Stimulated activated CD8-positive, alpha-beta memory T cell treated with anti-CD3 and anti-CD28 coated beads, Interleukin-15, amount 100 ng/mL, for 24 hours (primary cell): ENCODE measurements at places on chromosomes 12 and 14.

- DNase-seq, result no peak
These were observed at the start of gene ARHGEF40 for GRCh38 chr14:21070083-21070609. Gene ARHGEF40 (plus strand): TSS chr14:21070304. CDS start chr14:21070397, 93 bp downstream.

DNA sequence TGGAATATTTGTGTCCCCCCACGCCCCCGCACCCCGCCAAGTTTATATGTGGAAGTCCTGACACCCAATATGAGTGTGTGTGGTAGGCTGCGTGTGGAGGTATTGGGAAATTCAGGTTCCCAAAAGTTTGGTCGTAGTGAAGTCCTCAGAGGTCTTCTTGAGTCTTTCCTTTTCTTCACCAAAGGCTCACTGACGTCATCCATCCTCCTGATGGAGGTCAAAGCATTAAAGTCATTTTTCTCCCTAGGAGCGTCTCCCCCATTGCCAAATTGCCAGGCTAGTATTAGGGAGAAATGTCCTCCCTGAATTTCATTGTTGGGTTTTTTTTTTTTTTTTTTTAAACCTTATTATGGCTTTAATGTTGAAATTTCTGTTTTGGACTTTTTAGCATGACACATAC, 113.7 kb downstream of the RGS6 start:
- no peak for DNase-seq

GRCh38 chr12:13090054-13090453, 13.4 kb downstream of the GSG1 start:
- no peak for DNase-seq

DNA sequence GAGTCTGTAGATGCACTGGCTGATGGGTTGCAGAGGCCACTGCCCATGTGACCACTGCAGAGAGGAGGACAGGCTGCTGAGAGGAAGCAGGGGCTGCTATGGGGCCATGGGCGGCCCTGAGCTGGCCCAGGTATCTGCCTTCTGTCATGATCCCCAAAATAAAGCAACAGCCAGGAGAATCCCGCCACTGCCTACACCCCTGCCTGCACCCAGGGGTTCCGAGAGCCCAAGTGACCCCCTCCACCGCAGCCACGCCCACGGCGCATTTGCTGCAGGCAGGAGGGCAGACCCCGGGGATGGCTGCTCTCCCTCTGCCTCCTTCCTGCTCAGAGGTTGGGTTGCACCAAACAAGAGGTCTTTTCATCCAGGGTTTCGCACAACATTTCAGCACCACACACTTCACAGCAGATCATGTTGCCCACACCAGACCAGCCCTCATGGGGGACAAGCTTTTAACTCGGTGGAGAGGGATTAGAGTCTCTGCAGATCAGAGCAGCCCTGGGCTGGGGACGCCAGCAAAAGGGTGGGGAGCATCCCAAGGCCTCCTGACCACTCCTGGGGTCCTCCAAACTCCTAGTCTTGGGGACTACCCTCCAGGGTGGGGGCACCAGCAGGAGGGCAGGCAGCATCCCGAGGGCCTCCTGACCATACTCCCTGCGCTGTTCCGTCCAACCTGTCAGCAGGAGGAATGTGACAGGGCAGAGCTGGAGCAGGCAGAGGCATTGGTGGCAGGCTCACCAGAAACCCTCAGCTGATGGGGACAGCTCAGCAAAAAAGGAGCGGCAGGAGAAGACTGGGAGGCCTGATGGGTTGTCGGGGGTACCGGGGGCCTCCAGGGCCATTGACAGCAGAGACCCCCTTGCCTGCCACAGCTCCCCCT, 14.1 kb downstream of the CCDC85C start:
- DNase-seq, result no peak

GRCh38 chr12:93645702-93646101, 31.5 kb upstream of the CRADD start:
- no peak for DNase-seq

DNA sequence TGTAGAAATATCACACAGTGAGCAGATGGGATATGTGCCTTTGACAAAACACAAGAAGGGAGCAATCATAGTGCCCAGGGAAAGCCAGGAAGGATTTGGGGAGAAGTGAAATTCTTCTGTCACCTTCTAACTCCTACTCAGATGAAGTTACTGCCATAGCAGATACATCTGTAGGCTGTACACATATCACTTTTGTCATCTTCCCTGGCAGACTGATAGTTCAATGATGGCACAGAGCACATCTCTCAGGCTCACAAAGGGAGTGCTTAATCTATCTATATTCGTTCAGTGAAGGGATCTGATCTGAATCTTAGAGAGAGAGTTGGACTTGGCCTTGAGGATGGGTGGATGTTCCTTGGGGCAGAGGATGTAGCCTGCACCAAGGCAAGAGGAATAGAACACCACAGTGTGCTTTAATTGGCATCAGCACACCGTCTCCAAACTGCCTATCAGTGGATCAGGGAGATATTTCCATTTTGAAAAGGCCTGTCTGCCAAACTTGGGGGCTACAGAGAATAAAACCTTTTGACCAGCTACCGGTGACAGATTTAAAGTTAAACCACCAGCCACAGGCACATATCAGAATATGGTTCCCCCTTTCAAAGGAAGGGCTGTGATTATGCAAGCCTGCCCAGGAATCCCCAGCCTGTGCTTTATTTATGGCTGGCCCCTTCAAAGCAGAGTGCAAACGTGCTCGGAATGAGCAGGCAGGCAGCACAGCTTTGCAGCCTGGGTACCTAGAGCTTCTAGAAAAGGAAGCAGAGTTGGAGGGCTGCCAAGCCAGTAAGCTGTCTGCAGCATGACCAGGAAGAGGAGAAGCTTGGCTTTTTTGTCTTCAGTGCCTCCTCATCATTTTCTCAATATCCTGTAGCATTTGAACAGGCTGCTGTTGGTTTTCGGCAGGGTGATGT, 165.5 kb upstream of the DYRK2 start:
- no peak for DNase-seq

- DNase-seq, result no peak
These were observed 25.7 kb downstream of the WDR89 start for GRCh38 chr14:63616015-63616414.

- DNase-seq, result no peak
These were observed 124.7 kb downstream of the PAPOLA start for GRCh38 chr14:96626916-96627315.

DNA sequence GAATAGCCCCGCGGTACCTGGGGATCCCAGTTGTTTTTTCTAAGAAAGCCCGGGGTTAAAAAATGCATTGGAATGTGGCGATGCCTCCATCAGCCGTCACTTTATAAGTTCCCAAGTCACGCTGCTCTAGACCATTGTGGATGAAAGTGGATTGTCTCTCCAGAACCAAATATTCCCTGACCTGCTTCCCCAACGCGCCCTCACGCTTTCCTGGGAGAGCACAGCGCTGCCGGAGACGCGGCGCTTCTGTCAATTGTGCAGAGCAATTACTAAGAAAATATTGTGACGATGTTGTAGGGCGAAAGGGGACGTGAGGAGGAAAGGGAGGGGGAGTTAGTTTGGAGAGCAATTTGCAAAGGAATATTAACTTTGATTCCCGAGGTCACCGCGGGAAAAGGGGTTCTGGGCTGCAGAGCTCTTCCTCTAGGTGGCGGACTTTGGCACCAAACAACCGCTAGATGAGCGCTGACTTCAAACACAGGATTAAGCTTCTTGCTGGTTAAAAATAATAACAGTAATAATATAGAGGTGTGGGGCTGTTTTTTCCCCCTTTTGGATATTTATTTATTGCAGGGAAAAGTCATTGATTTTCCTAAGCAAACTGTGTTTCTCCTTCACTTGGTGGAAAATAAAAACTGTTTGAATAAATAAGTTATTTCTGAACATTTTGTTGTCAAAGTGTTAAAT, 9.6 kb upstream of the FOXG1 start:
- DNase-seq, result no peak

DNA sequence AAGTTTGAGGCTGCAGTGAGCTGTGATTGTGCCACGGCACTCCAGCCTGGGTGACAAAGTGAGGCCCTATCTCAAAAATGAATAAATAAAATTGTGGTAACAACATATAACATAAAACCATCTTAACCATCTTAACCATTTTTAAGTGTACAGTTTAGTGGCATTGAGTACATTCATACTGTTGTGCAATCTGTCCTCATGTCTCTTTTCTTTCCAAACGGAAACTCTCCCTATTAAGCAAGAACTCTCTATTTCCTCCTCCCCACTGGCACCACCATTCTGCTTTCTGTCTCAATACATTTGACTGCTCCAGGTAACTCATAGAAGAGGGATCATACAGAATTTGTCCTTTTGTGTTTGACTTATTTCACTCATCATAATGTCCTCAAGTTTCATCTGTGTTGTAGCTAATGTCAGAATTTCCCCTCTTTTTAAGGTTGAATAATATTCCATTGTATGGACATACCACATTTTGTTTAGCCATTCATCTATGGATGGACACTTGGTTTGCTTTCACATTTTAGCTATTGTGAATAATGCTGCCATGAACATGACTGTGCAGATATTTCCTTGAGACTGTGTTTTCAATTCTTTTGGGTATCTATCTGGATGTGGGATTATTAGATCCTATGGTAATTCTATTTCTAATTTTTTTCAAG, 4.4 kb upstream of the MARK3 start:
- no peak for DNase-seq

DNA sequence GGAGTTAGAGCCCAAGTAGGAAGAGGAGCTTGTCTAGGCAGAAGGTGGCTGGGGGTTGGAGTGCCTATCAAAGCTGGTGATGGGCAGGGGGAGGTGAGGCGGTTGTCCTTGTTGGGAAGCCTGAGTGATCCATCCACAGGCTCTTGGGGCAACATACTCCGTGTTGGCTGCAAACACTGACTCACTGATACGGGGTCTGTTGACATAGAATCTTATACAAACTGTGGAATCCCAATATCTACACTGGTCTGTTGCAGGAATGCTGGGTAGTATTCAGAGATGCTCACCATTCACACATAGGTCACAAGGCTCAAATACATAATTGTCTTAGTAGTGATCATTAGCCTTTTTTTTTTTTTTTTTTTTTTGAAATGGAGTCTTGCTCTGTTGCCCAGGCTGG, 26.0 kb downstream of the ERH start:
- no peak for DNase-seq

GRCh38 chr14:35245051-35245450, 47.1 kb upstream of the PSMA6 start:
- DNase-seq, result no peak
